Myocyte (in vitro differentiated cells): ENCODE measurements at places on chromosomes 3 and 15.

DNA sequence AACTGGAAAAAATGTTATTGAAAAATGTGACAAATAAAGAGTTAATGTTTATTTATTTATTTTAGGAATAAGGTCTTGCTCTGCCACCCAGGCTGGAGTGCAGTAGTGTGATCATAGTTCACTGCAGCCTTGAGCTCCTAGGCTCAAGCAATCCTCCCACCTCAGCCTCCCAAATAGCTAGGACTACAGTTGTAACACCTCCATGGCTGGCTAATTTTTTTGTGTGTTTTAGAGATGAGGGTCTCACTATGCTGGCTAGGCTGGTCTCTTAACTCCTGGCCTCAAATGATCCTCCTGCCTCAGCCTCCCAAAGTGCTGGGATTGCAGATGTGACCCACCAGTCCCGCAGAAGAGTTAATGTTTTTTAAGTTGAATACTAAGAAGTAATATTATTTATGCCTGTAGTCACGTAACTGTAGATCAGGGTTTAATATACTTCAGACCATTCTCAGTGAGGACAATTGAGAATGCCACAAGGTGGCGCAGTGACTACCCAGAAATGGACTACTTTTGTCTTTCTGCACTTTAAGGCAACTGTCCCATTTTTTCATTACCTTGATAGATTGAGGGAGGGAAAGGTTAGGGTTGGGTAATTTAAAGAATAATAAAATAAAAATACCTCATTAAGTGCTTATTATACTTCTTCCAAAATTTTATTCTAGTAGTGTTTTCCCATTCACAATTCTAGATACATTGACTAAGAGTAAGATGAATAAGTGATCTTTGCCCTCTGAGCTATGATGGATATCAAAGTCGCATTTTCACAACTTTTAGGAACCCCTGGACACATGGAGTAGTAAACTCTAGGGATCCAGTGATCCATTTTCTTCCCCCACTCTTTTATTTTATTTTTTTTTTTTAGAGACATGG is 6.0 kb downstream of the MUC13 start:
- DNase-seq, result peak; percentile 75

DNA sequence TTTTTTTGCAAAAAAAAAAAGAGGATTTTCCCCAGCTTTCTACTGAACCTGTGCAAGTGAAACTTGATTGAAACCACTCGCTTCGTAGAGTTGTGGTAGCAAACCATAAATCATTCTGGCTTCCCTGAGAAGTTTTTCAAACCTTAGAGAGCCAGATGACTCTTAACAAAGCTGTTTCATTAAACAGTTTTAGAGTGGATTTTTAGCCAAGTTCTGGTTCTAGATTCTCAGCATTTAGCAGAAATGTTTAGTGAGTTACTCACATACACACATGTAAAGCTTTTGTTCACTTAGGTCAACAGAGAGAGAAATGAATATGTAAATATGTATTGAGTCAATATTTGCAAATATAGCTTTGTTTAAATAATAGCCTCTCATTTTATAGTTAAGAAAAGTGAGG is 18.1 kb upstream of the CCR9 start:
- no peak for DNase-seq

DNA sequence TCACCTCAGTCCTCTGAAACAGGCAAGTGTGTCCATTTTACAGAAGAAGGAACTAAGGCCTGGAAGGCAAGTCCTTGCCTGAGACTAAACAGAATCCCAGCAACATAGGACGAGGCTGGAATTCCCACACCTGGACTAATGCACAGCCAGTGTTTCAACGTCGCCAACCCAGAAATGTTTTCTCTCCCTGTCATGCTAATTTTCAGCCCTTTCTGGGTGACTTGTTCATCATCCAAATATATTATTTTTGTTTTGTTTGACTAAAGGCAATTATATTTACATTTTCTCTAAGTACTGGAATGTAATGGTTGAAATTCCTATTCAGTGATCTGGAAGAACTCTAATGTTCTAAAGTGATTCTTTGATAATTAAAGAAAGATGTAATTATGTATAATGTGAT is 51.8 kb downstream of the BTD start:
- no peak for DNase-seq

DNA sequence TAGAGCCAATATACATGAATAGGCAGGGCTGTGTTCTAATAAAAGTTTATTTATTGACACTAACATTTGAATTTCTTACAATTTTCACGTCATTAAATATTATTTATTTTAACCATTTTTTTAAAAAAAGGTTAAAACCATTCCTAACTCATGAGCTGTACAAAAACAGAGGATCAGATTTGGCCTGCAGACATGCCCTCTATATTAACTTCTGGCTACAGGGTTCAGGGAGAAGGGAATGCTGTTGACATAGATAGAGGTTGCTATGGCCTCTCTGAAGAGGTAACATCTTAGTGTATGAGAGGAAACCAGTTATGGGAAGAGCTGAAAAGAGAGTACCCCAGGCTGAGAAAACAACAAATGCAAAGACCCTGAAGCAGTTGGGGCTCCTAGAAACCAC is 19.1 kb upstream of the RAP2B start:
- no peak for DNase-seq

GRCh38 chr3:133271042-133271441 is 128.8 kb upstream of the BFSP2 start:
- DNase-seq, result no peak

- peak; percentile 71 for DNase-seq
Observed at GRCh38 chr3:73029321-73029796, 32.1 kb upstream of the EBLN2 start.

GRCh38 chr3:9955611-9956352 is 3.6 kb upstream of the PRRT3 start:
- DNase-seq, result peak; percentile 63

GRCh38 chr3:194571491-194572142 is 61.6 kb downstream of the TMEM44 start:
- no peak for DNase-seq

- DNase-seq, result no peak
Observed at GRCh38 chr3:193640728-193641439, 47.9 kb downstream of the OPA1 start.

DNA sequence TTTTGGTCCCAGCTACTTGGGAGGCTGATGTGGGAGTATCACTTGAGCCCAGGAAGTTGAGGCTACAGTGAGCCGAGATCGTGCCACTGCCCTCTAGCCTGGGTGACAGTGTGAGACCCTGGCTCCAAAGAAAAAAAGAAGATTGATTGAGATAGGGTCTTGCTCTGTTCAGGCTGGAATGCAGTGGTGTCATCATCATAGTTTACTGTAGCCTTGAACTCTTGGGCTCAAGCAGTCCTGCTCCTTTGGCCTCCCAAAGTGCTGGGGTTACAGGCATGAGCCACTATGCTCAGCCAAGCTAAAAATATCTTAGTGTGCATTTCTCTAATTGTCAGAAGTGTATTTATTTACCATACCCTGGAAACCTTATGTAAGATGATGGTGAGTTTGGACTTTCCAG is 43.9 kb downstream of the IGF1R start:
- no peak for DNase-seq

DNA sequence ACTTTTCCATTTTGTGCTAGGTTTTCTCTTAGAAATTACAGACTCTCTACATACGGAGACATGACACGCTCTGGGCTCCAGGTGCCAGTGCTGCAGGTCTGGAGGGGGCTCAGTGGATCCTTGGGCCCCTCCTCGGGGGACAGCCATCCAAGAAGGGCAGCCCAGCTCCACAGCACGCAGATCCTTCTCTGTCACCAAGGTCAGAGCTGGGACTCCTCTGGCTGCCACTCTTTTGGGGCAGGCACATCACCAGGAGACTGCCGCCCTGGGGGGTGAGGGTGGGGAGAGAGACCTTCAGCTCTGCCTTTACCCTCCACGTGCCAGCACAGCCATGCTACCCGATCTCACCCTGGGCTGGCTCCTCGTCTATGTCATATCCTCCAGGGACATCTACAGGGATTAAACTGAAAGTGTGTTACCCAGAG is 65.6 kb downstream of the ATP10A start:
- DNase-seq, result peak; percentile 45

GRCh38 chr15:80891006-80891405 is 98.6 kb downstream of the MESD start:
- DNase-seq, result no peak

GRCh38 chr15:33215941-33216872 is 21.7 kb upstream of the FMN1 start:
- peak; percentile 31 for DNase-seq

- DNase-seq, result no peak
Observed at GRCh38 chr15:81346611-81347010, 22.7 kb upstream of the STARD5 start.

DNA sequence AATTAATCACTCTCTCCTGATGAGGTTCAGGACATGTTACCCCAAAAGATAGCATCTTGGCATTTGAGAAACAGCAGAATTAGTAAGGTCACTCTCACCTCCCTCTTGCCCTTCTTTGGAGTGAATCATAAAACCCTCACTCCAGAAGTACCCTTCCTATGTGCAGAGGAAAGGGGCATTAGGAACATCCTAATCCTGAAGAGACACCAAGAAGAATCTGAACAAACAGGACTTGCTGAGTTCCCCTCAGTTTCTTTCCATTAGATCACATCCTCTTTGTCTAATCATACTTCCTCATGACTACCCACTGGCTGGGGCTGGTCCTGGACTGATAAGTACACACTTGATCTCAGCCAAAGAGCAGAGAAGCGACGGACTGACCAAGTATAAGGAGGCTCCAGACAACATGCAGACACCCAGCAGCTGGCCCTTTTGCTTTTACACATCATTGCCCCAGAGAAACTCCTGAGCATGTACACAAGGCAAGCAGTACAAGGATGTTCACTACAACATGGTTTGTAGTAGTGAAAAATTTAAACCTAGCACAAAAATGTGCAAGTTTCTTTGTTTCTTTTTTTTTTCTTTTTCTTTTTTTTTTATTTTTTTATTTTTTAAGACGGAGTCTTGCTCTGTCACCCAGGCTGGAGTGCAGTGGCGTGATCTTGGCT is 15.0 kb upstream of the TM6SF1 start:
- no peak for DNase-seq

- no peak for DNase-seq
Observed at GRCh38 chr15:101781928-101782327, 21.4 kb upstream of the OR4F6 start.

DNA sequence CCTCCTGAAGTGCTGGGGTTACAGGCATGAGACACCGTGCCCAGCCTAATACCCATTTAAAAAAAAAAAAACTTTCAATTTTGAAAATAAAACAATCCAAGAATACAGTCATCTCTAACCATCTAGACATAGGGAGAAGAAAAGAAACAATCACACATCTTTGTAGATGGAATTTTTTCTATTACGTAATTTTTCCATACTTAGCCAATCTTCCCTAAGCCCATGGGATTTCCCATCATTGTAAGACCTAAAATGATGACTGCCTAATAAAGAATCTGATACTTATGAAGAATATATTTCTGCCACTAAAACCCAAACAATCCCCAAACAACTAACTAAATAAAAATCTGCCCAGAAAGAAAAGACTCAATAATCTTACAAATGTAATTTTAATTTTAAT is 88.7 kb downstream of the CBLB start:
- no peak for DNase-seq

DNA sequence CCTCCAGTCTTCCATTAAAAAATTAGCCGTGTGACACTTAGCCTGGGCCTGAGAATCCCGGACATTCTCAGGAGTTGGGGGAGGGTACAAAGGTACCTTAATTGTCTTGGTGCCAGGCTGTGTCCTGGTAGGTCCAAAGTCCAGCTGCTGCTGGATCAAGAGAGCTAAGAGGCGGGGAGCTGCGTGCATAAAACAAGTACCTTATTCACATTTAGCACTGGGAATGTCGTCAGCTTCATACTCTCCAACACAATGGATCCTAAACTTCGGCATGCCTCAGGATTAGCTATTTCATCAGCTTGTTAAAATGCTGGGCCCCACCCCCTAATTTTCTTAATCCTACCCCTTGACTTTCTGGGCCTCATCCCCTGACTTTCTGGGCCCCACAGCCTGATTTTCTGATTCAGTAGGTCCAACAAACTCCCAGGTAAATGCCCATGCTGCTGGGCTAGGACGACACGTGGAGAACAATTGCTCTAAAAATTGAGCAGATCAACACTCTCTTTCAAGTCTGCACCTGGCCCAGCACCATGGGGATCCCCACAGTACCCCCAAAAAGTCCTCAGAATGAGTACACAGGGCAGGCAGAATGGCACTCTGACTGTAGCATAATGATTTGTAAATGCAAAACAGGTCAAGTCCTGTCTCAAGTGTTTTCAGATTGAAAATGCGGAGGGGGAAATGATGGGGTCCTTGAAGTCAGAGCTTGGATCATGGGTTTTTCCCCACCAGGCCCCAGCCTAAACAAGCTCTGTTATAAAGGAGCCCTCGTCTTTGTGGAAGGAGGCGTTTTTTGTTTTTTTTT is 5.6 kb upstream of the AEN start:
- DNase-seq, result no peak

DNA sequence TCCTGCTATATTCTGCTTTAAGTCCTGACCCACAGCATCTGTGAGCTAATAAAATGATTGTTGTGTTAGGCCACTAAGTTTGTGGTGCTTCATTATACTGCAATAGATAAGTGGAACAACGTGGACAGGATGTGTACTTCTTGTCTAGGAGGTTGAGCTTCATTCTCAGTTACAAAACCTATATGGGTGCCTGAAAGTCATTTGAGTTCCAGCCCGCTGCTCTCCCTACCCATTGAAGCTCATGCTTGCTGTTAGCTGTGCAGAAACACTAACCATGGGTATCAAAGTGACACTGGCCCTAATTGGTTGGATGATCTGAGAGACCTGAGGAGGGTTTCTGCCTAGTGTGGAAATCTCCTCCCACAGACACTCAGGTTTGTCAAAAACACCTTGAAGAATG is 357.2 kb downstream of the PDCD6IP start:
- DNase-seq, result no peak

DNA sequence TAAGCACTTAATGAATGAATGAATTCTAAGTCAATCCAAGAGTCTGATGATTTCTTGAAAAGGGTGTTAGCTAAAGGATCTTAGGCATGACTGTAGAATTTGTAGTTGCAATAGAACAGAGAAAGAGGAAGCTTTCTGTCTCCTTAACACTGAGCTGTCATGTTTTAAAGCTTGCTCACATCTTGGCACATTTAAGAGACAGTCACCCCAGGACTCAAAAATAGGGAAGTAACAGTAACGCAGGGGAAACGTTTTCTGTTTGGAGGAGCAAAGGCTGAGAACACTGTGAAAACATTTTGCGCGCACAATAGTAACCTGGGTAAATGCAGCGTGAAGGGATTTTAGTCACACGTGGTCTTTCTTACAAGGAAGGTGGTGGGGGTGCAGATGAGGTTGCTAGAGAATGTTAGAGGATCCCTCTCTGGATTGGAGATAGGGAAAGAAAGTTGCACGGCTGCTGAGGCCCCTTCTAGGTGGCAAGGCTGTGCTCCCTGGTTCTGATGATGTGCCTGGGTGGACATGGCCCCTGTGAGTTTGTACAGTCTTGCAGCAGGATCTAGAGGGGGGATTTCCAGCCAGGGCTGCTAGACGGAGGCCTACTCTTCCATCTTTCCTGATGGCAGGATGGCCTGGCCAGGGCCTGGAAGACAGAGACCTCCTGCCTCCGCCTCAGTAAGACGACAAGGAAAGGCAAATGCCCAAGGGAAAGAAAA is 12.0 kb downstream of the STARD5 start:
- no peak for DNase-seq

- DNase-seq, result no peak
Observed at GRCh38 chr15:69755551-69756310, 303.1 kb downstream of the RPLP1 start.
